ENCODE measurements at places on chromosomes 7 and 10.

DNA sequence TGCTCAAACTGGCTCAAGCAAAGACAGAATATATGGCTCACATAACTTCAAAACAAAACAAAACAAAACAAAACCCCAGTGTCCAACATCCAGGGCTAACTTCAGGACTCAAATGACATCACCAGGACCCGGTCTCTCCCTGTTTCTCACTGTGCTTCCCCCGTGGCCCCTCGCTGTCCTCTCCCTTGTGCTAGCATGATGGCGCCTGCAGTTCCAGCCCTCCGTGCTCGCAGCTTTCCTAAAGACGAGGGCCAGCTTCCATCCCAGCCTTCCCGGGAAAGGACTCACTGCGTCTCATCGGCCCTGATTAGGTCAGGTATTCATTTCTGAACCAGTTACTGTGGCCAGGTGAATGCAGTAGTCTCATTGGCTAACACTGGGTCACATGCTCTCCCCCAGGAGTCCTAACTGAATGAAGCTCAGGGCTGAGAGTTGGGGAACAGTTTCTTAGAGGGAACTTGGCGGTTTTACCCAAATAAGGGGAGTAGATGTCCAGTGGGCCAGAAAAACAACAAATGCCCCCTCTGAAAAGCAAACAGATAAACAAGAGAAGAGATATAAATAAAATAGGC lies 33.0 kb upstream of the CTBP2 start:
- DNase-seq, result no peak

DNA sequence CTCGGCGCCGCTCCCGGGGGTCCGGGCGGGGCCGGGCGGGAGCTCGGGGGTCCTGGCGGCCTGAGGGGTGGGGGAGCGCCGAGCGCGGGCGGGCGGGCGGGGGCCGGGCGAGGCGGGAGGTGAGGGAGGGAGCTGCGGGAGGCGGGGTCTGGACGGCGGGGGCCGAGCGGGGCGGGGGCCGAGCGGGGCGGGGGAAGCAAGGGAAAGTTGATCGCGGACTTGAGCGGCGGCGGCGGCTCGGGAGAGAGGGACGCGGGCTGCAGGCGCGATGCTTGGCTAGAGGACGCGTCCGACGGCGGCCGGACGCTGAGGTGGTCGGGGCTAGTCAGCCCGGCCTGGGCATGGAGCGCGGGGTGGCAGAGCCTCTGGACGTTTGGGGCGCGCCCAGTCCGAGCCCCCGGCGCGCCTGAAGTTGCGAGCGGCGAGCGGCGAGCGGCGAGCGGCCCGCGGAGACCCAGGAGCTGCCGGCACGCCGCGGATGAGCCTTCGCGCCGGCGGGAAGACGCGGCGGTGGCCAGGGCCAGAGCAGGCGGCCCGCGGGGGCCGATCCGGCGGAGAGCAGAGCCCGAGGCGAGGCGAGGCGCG lies at the start of gene CDH23:
Gene CDH23 (plus strand): TSS at position 210 of the 585 bp plus-strand sequence. CDS start 42,912 bp downstream, outside the sequence.
- DNase-seq, result no peak

DNA sequence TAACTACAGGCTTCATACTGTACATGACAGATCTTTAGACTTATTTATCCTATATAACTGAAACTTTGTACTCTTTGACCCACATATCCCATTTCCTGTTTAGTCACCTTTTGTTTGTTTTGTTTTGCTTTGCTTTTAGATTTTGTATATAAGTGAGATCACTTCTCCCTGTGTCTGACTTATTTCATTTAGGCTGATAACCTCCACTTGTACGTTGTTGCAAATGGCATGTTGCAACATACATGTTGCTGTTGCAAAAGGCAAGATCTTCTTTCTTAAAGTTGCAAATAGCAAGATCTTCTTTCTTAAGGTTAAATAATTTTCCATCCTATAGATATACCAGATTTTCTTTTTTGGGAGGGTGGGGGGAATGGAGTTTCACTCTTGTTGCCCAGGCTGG lies 341.5 kb downstream of the OTUD1 start:
- DNase-seq, result no peak

GRCh38 chr7:106774768-106775551 lies 90.1 kb upstream of the PIK3CG start:
- no peak for DNase-seq

GRCh38 chr7:128299109-128299607 lies 44.5 kb downstream of the RBM28 start:
- DNase-seq, result no peak

DNA sequence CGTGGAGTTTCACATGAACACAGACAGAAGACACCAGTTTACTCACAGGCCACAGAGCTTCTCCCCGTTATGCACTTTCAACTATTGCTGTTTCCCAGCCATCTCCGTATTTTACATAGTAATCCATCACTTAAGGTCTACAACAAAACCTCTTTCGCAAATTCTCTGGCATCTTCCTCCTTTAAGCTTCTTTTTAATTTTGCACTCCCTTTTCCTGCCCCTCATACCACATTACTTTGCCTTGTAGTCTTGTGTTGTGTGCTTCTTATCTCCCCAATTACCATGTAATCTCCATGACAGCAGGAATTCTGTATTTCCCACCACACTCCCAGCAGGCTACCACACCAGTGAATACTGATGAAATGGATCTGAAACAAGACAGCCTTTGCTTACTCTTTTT lies 87.3 kb downstream of the ODAD2 start:
- DNase-seq, result no peak

Measured in hippocampal formation (tissue), 2 donors.